T-helper 2 cell (primary cell): ENCODE measurements at places on chromosomes 12 and 14.

GRCh38 chr14:20688167-20688839 is at the start of gene ANG:
TSS of gene ANG (plus strand) at chr14:20688764. CDS start at chr14:20693565, 4,801 bp downstream.
- no peak for DNase-seq

DNA sequence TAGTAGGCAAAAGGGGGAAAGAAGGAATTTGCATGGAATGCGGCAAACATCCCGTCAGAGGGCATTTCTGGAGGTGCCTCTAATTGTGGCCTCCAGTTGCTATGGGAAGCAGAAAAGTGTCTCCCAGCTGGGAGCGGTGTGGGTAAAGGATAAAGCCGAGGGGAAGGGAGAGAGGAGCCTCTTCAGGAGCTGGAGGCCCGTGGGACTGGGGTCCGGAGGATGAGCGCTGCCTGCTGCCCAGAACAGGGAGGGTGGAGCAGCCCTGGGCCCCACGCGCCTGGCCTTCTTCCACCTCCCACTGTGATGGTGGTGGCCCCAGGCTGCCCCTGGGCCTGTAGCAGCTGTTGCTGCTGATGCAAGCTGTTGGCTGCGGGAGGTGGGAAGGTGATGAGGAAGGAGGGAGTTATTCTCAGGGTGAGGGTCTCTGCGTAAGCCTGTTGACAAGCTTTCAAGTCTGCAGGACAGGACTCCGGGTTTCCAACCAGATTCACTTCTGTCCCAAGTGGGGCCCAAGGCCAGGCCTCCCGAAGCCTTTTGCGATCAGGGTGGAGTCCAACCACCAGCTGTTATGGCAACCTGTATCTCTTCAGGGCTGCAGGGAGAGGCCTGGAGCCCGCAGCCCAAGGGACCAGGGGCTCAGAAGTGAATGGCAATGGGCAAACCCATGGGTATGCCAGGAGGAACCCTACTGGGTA is 19.1 kb upstream of the PGF start:
- DNase-seq = no peak

- DNase-seq = no peak
These were observed 283.1 kb downstream of the CACNA1C start for GRCh38 chr12:2335916-2336315.

DNA sequence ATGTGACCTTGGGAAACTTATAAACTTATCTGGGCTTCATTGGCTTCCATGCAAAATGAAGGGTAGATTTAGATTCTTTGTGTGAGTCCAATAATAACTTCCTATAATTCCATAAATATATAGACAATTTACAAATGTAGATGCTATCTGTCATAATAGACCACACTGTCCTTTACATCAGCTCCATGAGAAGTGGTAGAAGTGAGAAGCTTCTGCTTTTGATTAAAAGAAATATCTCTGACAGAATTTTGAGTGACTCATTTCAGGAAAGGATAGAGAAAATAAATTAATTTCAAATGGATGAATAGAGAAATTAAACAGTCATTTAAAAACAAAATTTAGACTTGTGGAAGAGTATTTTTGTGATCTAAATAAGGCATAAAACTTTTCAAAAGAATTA is 329.7 kb upstream of the ATP2B1 start:
- no peak for DNase-seq

- DNase-seq = no peak
These were observed 35.2 kb downstream of the SLC8B1 start for GRCh38 chr12:113299619-113300237.

DNA sequence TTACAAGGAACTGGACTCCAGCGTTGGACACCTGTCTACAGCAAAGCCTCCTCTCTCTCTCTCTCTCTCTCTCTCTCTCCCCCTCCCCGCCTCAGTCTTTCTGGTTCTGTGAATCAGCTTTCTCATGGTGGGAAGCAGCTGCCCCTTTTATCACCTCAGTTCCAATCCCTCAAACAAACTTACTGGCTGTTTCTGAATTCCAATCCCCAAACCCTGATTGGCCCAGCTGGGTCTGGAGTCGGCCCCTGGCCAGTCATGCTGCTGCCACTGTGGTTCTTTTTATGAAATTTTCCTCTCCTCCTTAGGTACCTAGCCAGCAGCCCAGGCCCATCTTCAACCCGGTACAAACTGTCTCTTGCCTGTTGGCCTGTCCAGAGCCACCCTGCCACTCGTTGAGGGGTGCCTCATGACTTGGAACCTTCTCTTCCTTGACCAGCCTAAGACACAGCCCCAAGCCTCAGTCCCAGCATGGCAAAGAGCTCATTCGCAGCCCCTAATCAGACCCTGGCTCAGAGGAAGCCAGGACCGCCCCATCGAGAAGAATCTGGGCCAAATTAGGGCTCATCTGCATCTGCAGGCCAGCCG is 9.4 kb upstream of the MORN3 start:
- no peak for DNase-seq

GRCh38 chr14:104891121-104891551 is 26.1 kb downstream of the CEP170B start:
- no peak for DNase-seq

DNA sequence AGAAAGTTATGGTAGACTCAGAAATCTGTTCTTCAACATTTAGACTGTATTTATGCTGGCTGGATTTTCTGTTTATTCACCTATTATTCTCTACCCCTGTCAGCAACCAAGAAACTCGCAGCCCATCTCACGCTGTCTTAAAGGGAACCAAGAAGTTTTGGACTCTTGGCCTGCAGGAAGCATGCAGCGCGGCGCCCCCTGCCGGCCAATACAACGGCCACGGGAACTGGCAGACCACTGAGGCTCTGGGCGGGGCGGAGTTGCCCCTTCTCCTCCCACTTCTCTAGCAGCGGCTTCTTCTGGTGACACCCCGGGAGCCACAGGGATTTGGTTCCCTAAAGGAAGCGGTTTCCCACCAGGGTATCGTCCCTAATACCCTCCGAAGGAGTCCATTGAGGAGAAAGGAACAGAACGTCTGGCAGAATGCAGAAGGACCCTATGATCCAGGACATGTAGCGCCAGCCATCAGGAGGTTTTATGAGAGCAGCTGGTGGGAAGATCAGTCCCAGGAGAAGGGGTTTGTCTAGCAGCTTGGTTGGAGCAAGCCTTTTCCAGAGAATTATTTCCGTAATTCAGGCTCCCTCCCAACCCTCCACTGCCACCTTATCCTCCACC is 21.0 kb upstream of the RNASE2 start:
- DNase-seq = no peak

DNA sequence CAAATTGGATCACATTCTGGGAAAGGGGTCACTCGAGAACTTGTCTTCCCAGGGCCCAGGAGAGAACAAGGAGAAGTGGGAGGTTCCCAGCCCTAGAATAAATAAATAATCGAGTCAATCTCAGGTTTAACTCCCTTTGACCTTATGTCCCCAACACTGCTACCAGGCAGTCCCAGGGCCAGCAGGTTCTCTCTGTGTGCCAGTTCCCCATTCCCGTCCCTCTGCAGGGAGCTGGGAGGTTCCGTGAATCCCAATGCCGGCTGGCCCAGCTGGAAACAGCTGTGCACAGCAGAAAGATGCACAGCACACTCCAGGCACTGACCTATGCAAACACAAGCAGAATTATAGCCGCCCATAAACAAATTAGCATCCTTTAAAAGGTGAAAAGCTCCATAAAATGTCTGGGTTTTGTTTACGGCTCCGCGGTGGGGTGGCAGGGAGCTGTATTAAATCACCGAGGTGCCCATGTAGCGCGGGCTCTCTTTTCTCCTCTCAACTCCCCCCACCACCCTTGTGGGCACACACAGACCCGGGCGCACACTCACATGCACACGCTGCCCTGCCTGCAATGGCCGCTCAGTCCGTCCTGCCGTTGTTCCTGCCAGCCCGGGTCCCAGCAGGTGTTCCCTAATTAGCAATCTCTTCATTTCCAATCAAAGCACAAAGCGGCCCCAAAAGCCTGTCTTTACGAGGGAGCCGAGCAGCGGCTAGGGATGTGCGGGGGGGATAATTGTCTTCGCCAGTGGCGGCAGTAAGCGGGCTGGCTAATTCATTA is 46.6 kb upstream of the ESRRB start:
- DNase-seq = no peak

DNA sequence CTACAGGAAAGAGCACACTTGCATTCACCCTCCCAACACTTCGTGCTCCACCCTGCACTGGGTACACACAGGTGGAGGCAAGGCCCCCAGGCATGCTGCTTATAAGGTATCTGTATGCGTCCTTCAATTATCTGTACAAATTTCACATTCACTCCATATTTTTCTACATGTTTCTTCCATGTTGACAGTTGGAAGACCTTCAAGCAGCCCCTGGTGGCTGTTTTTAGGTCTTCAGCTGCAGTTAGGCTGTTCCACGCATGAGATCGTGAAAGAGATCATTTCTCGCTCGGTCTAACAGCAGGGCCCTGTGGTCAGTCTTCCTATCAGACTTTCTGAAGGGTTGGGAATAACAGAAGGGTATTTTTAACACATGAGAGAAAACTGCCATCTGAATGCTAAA is 47.1 kb downstream of the PLXNC1 start:
- no peak for DNase-seq

- DNase-seq = no peak
These were observed 21.1 kb upstream of the ATF1 start for GRCh38 chr12:50742776-50743175.

- DNase-seq = no peak
These were observed 49.0 kb upstream of the STON2 start for GRCh38 chr14:81449114-81449513.

DNA sequence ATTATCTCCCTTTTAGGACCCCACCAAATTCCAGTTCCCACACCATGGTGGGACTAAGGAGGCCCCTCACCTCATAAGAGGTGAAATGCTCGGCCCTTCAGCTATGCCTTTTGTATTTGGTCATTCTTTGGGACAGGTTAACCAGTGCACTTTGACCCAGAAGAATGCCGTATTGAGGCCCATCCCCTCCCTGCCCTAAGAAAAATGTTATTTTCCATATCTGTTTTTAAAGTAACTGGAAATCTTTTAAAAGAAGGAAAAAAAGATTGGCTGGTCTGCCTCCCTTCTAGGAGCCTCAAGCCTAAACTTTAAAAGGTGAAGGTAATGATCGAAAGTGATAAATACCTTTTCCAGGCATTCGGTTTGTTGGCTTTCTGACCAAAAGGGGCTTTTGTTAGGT is 5.7 kb upstream of the HOXC13 start:
- DNase-seq = no peak

DNA sequence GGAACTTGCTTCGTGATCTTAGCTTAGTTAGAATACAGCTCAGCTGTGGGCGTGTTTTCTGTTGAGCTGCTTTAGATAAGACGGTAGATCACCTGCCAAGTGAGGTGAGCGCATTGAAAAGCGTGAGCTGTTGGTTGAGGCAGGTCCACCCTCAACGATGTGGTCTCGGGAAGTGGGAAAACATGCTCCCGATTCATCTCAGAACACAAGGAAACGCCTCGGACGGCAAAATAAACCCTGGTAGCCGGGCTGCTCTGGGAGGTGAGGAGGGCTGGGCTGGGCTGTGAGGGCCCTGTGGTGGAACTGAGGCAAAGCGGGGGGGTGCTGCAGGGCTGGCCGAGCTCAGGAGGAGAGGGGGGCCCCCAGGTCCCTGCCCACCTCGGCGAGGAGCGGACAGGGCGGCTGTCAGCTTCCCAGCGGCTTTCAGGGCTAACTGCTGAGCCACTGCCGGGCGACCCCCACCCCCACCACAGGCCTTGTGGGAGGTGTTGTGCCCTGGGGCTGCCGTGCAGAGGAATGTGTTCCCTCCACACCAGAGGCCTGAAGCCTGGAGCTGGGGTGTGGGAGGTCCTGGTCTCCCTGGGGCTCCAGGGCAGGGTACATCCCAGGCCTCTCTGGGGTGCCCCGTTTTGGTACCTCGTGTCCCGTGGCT is 30.7 kb downstream of the NOC4L start:
- no peak for DNase-seq

DNA sequence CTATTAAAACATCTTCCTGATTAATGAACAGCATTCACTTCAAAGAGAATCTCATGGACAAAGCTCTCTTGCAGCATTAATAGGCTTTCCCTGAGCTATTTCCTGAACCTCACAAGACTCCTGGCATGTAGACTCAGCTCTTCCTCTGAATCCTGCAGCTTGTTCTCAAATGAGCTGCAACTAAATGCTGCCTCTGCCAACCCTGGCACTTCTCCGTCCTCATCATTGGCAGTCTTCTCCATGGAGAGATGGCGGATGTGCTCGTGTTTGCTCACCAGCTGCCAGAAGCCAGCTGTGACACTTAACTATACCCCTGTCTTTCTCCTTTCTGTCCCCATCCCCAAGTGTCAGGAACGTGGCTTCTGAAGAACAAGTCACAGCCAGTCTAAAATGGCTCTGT is 232.1 kb downstream of the FOXN3 start:
- DNase-seq = no peak

GRCh38 chr12:90250766-90251165 is 542.1 kb upstream of the ATP2B1 start:
- DNase-seq = no peak

DNA sequence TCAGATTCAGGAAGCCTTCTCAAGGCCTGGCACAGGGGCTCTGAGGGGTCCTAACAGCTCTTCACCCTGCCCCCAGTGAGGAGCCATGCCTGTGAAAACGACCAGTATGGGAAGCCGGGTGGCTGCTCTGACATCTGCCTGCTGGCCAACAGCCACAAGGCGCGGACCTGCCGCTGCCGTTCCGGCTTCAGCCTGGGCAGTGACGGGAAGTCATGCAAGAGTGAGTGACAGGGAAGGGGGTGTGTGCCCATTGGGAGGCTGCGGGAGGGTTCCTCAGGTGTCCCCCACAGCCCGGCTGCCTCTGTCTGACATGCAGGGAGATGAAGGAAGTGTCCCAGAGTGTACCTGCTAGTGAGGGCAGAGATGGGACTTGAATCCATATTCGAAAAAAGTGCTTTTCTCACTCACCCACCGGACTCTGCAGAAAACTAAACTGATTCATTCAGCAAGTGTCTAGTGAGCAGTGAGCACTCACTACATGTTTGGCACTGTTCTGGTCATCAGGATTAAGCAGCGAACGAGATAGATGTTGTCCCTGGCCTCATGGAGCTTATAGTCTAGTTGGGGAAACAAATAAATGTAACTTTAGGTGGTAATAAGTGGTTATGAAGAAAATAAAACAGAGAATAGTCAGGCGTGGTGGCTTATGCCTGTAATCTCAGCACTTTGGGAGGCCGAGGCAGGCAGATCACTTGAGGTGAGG is 9.4 kb upstream of the LRP1-AS start:
- DNase-seq = no peak

- no peak for DNase-seq
These were observed 117.0 kb upstream of the GSC start for GRCh38 chr14:94886931-94887330.

DNA sequence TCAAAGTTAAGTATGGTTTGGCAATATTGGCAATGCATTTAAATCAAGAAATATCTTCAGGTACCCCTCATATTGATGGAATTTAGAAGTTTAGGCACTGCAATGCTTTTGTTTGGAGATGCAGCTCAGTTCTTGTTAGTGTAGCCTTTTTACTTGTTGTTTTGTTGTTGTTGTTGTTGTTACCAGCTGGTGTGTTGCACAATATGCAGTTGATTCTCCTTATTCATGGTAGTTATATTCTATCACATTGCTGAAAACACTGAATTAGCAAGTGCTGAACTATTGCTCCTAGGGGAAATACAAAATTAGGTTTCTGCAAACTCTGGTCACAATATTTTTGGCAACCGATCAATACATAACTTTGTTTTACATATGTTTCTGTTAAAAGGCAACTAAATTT is 34.8 kb downstream of the CCER1 start:
- DNase-seq = no peak

GRCh38 chr12:80415466-80415865 is 28.6 kb upstream of the PTPRQ start:
- DNase-seq = no peak

GRCh38 chr14:54894995-54895394 is 7.6 kb downstream of the GCH1 start:
- DNase-seq = peak; percentile 13
